ENCODE measurements at places on chromosomes 16 and 17. TPM values are rescaled to one million over a fixed set of nuclear protein-coding genes. Genes with fewer than 3 reads are reported as not detected.

DNA sequence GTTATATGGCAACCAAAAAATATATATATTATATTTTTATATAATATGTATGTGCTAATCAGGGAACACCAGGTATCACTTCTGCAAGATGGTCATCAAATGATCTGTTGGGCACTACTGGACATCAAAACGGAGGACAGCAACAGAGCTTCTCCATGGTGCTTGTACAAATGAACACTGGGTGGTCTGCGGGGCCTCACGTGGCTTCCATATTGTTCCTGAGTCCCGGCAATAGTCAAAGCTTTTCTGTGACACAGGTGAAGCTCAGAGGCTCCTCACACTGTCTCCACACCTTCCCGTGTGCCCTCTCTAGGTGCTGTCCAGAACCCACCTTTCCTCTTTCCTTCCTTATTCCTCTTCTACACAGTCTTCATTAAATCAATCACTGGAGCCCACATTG is 149.9 kb upstream of the PIRT start:
- no peak overlapping the region for H3K27ac ChIP-seq
- H3K36me3 ChIP-seq = no peaks in the 10 kb centered on the region
- no peak overlapping the region for H3K4me3 ChIP-seq
- no peaks in the 10 kb centered on the region for H3K4me1 ChIP-seq

ACOX1 gene
- 31.2 TPM for total RNA-seq

DNA sequence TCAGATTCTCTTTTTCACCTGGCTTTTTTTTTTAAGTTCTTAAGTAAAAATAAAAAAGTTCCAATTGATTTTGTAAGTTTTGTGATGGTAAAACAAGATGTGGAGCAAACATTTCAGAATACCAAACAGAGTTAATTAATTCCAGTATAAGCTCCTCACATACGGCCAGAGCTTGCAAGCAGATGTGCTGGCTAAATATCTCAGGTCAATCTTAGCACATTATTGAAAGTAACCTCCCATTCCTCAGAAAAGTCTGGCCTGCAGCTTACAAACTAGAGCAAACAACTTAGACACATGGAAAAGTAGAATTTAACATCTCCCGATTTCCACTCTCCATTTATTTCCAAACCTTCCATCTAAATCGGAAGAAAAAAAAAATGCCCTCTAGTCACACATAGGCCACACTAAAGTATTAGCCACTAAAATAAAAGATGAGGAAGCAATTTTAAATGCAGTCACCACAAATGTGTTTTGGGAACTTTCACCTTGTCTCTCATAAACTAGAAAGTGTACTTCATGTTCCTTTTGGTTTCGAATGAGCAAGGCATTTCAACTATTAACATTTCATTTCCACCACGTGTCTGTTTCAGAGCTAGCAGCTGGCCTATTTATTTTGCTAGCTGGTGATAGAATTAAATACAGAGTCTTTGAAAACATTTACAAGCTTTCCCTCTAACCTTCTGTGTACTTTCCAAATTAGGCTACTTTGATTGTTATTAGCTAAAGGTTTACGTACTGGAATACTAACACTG is 143.3 kb downstream of the STX8 start:
- H3K36me3 ChIP-seq = peaks cover 1% of the 10 kb centered on the region
- peaks cover 3% of the 10 kb centered on the region for H3K4me1 ChIP-seq
- H3K27me3 ChIP-seq = no peaks in the 10 kb centered on the region

GRCh38 chr17:57906910-57907309 is 48.3 kb downstream of the CUEDC1 start:
- H3K27me3 ChIP-seq = no peaks in the 10 kb centered on the region
- H3K4me3 ChIP-seq = no peak overlapping the region
- H3K4me1 ChIP-seq = peaks cover 39% of the 10 kb centered on the region
- no peaks in the 10 kb centered on the region for H3K36me3 ChIP-seq

DNA sequence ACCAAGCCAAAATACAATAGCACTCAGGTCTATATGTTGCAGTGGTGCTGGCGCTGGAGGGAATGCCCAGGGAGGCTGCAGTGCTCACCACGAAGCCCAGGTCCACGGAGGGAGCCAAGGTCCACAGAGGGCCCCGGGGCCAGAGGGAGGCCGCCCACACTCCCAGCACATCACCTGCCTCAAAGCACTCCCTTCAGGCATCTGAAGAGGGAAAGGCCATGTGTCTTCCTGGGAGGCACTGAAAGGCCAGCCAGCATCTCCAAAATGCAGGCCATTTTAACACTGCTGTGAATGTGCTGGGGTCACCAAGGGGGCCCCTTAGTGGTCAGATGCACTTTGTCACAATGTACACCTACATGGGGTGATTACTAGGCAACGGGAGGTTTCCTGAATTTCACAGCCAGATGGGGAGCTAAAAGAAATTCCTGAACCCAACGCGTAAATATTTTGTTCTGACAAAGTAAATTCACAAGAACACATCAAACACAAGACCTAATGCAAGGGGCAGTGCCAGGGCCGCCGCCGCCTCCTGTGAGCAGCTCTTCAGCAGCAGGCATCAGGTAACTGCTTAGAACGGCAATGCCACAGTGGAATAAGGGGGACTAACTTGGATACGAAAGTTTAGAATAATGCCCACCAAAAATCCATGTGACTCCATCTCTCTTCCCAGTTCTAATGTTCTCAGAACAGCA is 42.8 kb downstream of the USP22 start:
- H3K27ac ChIP-seq = no peak overlapping the region
- H3K4me3 ChIP-seq = no peak overlapping the region
- no peaks in the 10 kb centered on the region for H3K27me3 ChIP-seq
- H3K36me3 ChIP-seq = peaks cover 56% of the 10 kb centered on the region

LITAFD gene
- not detected for total RNA-seq

NOS2 gene
- 0.12 TPM for total RNA-seq

DNA sequence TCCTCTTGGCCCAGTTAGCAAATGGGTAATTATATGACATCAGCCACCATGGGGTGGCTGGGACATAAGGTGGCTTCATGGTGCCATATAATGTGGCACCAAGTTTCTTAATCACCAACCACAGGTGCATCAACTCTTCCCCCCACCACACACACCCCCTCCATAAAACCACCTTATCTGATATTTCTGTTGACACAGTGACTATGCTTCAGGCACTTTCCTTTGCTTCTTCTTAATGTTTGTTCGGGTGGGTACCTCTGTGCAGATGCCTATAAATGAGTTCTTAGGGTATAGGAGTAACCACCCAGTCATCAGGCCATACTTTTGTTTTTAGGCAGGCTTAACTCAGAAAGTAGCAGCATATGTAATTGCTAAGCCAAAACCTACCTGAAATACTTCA is 29.5 kb downstream of the RNF43 start:
- H3K4me3 ChIP-seq = no peak overlapping the region
- no peak overlapping the region for H3K27ac ChIP-seq
- H3K27me3 ChIP-seq = no peaks in the 10 kb centered on the region
- DNase-seq = no peak
- peaks cover 1% of the 10 kb centered on the region for H3K4me1 ChIP-seq

Data from B cell (primary cell).